ENCODE measurements at places on chromosomes 5 and 9.

GRCh38 chr9:136342181-136343120 is 15.1 kb downstream of the GPSM1 start:
- peak; percentile 27 for DNase-seq

GRCh38 chr9:89039104-89039465 is 47.8 kb downstream of the S1PR3 start:
- DNase-seq = no peak

- DNase-seq = no peak
Observed at GRCh38 chr5:176733406-176734262, 76.7 kb upstream of the UNC5A start.

- no peak for DNase-seq
Observed at GRCh38 chr5:180128671-180129261, 57.2 kb upstream of the RNF130 start.

GRCh38 chr9:121837113-121837961 is 185.9 kb downstream of the DAB2IP start:
- DNase-seq = no peak

- DNase-seq = peak; percentile 7
Observed at GRCh38 chr5:76406673-76407072, 3.6 kb downstream of the IQGAP2 start.

GRCh38 chr5:117102591-117102990 is 528.0 kb upstream of the SEMA6A start:
- DNase-seq = no peak

GRCh38 chr9:20048985-20049384 is 260.1 kb upstream of the SLC24A2 start:
- DNase-seq = no peak

DNA sequence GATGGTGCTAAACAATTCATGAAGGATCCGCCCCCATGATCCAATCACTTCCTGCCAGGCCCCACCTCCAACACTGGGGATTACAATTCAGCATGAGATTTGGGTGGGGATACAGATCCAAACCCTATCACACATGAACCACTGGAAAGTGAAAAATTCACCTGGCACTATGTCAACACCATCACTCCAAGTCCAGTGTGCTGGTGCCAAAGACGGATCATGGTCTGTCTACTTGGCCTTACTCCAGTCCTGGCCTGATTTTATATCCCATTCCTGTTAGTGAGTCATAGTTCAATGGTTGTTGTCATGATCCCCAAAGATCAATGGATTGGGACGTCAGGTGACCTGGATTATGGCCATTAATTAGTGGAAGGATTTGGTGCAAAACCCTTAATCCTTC is 147.4 kb upstream of the RPS23 start:
- no peak for DNase-seq

- no peak for DNase-seq
Observed at GRCh38 chr5:14479143-14479696, 102.4 kb upstream of the OTULINL start.

GRCh38 chr5:151262532-151262931 is 9.5 kb downstream of the GM2A start:
- no peak for DNase-seq
